ENCODE measurements at places on chromosomes 7 and 10. TPM values are rescaled to one million over a fixed set of nuclear protein-coding genes. Genes with fewer than 3 reads are reported as not detected.

SRPK2 gene
- 48.1 TPM for total RNA-seq

GRCh38 chr7:112006071-112006470 is 200.1 kb downstream of the DOCK4 start:
- no peak overlapping the region for H3K27ac ChIP-seq
- H3K4me3 ChIP-seq, result no peak overlapping the region
- no peak for DNase-seq
- peaks cover 7% of the 10 kb centered on the region for H3K4me1 ChIP-seq
- H3K36me3 ChIP-seq, result no peaks in the 10 kb centered on the region

GPR85 gene
- total RNA-seq, result 0.67 TPM

- no peaks in the 10 kb centered on the region for H3K27me3 ChIP-seq
- no peak overlapping the region for H3K27ac ChIP-seq
- H3K4me1 ChIP-seq, result peaks cover 25% of the 10 kb centered on the region
- no peak for DNase-seq
- no peaks in the 10 kb centered on the region for H3K36me3 ChIP-seq
- no peak overlapping the region for H3K4me3 ChIP-seq
Measured at GRCh38 chr7:137816696-137817320, 30.0 kb downstream of the DGKI start.

- H3K27me3 ChIP-seq, result no peaks in the 10 kb centered on the region
- no peak overlapping the region for H3K27ac ChIP-seq
- no peak overlapping the region for H3K4me3 ChIP-seq
- H3K4me1 ChIP-seq, result peaks cover 7% of the 10 kb centered on the region
Measured at GRCh38 chr7:139871331-139871730, 42.3 kb downstream of the TBXAS1 start.

SLIT1 gene
- under 0.01 TPM for total RNA-seq

- no peaks in the 10 kb centered on the region for H3K4me1 ChIP-seq
- no peak for DNase-seq
- no peaks in the 10 kb centered on the region for H3K36me3 ChIP-seq
- H3K4me3 ChIP-seq, result no peak overlapping the region
Measured at GRCh38 chr10:68832601-68833000, 5.3 kb downstream of the STOX1 start.

DNA sequence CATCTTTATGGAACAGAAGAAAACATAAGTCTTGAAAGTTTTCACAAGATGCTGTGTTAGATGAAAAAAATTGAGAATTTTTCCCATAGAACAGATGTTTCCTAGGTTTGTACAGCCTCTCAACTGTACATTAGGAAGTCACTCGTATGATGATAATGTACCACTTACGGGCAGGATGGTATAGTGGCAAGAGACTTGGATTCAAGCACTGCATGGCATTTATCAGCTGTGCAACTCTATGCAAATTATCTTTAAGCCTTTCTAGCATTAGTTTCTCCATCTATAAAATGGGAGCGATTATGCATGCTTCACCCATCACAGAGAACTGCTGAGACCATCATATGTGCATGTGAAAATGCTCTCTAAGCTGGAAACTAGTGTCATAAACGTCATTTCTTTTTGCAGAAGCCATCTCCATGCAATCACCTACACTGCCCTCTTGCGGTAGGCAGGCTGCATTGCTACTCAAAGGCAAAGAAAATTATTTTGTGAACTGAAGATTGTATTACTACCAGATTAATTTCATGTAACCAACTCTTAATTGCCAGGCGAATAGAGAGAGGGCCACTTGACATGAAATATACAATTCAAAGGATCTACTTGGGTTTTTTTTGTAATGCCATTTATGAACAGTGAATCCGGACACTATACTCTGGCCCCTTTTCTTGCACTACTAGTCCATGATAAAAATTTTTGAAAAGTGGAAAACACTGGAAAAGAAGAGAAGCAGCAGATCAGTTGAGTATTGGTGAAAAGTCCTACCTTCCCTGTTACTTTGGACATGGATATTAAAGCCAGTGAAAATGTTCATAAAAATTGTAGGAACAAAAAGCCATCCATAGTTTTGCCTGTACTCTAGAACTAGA is 102.3 kb downstream of the JAZF1 start:
- peaks cover 8% of the 10 kb centered on the region for H3K4me1 ChIP-seq
- H3K36me3 ChIP-seq, result no peaks in the 10 kb centered on the region
- DNase-seq, result peak; percentile 51
- no peak overlapping the region for H3K27ac ChIP-seq
- H3K27me3 ChIP-seq, result no peaks in the 10 kb centered on the region

- H3K36me3 ChIP-seq, result no peaks in the 10 kb centered on the region
- no peak overlapping the region for H3K27ac ChIP-seq
- no peaks in the 10 kb centered on the region for H3K27me3 ChIP-seq
- no peak for DNase-seq
Measured at GRCh38 chr7:30849565-30849964, 62.1 kb upstream of the AQP1 start.

DNA sequence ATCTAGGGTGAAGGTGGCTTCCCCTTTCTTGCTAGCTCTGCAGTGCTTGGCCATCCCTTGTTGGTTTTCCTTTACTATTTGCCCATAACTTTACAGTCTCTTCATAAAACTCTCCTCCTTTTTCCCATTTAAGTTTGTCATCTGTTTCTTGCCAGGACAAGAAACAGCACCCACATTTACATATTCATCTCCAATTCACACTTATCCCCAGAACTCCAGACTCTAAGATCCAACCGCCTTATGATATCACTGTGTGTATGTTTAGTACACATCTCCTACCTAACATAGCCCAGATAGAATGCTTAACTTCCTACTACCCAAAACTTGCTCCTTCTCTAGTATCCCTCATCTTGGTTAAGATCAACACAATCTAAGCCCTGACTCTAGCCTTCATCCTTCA is 622.2 kb downstream of the KCNMA1 start:
- H3K4me3 ChIP-seq, result no peak overlapping the region
- H3K36me3 ChIP-seq, result no peaks in the 10 kb centered on the region
- no peaks in the 10 kb centered on the region for H3K4me1 ChIP-seq
- no peaks in the 10 kb centered on the region for H3K27me3 ChIP-seq

DNA sequence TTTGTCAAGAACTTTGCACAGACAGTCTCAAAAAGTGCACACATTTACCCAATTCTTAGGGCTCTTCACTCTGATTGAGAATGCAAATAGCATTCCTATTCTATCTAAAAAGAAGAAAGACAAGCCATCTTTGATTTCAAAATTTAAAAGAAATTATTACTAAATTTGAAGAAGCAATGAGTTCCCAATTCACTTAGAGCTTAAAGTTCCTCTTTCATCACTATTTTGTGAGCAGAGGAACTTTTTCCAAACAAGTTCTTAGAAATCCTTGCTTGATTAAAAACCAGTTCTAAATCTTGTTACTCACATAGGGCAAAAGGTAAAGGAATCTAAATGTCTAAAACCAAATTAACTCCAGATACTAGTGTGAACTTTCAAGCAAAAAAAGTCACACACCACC is 56.4 kb downstream of the TBXAS1 start:
- no peak overlapping the region for H3K27ac ChIP-seq
- H3K27me3 ChIP-seq, result no peaks in the 10 kb centered on the region
- no peaks in the 10 kb centered on the region for H3K4me1 ChIP-seq
- no peak overlapping the region for H3K4me3 ChIP-seq
- no peaks in the 10 kb centered on the region for H3K36me3 ChIP-seq

- peak overlapping the region; percentile 94 for H3K27ac ChIP-seq
- DNase-seq, result peak; percentile 29
- peaks cover 16% of the 10 kb centered on the region for H3K36me3 ChIP-seq
- H3K4me1 ChIP-seq, result peaks cover 49% of the 10 kb centered on the region
- no peaks in the 10 kb centered on the region for H3K27me3 ChIP-seq
Measured at GRCh38 chr7:98286701-98287485, 5.4 kb downstream of the BRI3 start.

DNA sequence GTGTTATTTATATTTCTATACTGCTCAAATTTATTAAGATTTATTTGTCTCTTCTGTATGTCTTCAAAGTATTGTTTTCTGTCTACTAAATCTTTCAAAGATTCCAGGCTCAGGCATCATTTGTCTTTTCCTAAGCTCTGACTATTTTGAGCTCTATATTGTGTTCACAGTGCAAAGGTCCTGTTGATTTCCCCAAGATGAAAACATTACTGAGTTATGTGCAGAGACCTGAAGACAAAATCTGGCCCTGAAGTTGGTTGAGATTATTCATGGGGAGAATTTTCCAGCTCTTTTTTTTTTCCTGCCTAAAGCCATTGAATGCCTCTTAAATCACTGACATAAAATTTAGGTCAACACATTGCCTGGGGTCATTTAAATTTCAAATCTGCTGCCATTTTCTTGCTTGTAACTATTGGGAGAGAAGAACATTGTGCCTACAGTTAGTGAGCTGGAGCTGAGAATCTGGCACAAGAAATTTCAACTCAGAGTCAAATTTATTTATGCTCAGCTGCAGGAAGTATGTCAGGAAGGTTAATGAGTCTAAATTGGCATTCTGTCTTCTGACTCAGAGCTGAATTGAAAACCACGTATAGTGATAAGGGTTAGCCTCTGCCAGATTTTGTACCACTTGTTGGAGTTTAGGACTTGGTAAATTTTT is 31.6 kb downstream of the CSTF2T start:
- H3K4me1 ChIP-seq, result no peaks in the 10 kb centered on the region
- no peak overlapping the region for H3K4me3 ChIP-seq
- no peak for DNase-seq
- no peaks in the 10 kb centered on the region for H3K27me3 ChIP-seq
- H3K36me3 ChIP-seq, result no peaks in the 10 kb centered on the region

- DNase-seq, result peak; percentile 27
- H3K27me3 ChIP-seq, result no peaks in the 10 kb centered on the region
- H3K4me1 ChIP-seq, result peaks cover 7% of the 10 kb centered on the region
- no peak overlapping the region for H3K27ac ChIP-seq
Measured at GRCh38 chr7:25894002-25894901, 257.7 kb upstream of the NFE2L3 start.

GRCh38 chr10:21019436-21019835 is 122.3 kb upstream of the NEBL start:
- H3K27ac ChIP-seq, result no peak overlapping the region
- DNase-seq, result no peak
- H3K36me3 ChIP-seq, result no peaks in the 10 kb centered on the region
- no peaks in the 10 kb centered on the region for H3K27me3 ChIP-seq
- no peaks in the 10 kb centered on the region for H3K4me1 ChIP-seq

APBB1IP gene
- 2.0 TPM for total RNA-seq

CYP3A7 gene
- not detected for total RNA-seq

- no peak for DNase-seq
- H3K36me3 ChIP-seq, result no peaks in the 10 kb centered on the region
- H3K27me3 ChIP-seq, result no peaks in the 10 kb centered on the region
- no peak overlapping the region for H3K27ac ChIP-seq
Measured at GRCh38 chr7:2575733-2576340, 17.1 kb downstream of the IQCE start.

DNA sequence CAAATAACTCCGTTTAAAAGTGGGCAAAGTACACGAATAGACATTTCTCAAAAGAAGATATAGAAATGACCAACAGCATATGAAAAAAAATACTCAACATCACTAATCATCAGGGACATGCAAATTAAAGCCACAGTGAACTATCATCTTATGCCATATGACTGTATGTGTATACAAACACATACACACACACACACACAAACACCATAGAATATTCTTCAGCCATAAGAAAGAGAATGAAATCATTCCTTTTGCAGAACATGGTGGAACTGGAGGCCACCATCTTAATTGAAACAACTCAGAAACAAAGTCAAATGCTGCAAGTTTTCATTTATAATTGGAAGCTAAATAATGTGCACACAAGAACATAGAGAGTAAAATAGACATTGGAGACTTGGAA is 1019.4 kb downstream of the KCNMA1 start:
- no peaks in the 10 kb centered on the region for H3K36me3 ChIP-seq
- no peak overlapping the region for H3K27ac ChIP-seq
- no peaks in the 10 kb centered on the region for H3K27me3 ChIP-seq
- no peak overlapping the region for H3K4me3 ChIP-seq
- H3K4me1 ChIP-seq, result no peaks in the 10 kb centered on the region
- DNase-seq, result no peak

- H3K4me3 ChIP-seq, result no peak overlapping the region
- H3K36me3 ChIP-seq, result no peaks in the 10 kb centered on the region
- H3K27me3 ChIP-seq, result peaks cover 7% of the 10 kb centered on the region
- DNase-seq, result no peak
- H3K4me1 ChIP-seq, result peaks cover 6% of the 10 kb centered on the region
- no peak overlapping the region for H3K27ac ChIP-seq
Measured at GRCh38 chr7:100629117-100629716, 12.1 kb downstream of the TFR2 start.

GRCh38 chr7:127891144-127891543 is 140.1 kb downstream of the LRRC4 start:
- no peaks in the 10 kb centered on the region for H3K27me3 ChIP-seq
- no peak overlapping the region for H3K4me3 ChIP-seq
- no peaks in the 10 kb centered on the region for H3K4me1 ChIP-seq
- H3K36me3 ChIP-seq, result peaks cover 9% of the 10 kb centered on the region

DNA sequence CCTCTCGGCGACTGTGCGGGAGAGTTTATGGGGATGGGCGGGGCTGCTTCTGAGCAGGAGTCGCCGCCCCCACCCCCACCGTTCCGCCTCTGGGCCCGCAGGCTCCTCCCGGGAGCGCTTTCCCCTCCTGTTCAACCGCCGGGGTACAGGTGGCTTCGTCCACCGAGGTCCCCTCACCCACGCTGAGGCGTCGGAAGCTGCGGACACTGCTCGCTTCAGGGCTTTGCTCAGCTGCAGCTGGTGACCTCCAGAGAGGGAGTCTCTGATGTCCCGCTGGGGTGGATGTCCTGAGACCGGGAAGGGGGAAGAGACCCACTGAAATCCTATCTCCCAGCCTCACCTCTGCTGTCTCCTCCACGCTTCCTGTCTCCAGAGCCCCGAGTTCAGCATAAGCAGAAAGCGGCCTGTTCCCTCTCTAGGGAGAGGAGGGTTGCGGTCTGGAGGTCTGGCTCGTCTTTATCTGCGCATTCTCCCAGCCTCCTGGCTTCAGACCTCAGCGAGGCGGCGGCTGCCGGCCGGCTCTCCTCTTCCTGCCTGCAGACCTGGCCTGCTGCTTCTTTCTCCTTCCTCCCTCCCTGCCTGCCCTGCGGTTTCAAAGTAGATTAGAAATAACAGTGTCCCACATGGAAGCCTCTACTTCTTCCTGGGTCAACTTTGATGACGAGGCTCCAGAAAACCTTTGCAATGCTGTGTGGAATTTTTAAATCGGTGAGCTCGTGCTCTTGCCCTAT is 1.8 kb downstream of the CYP2E1 start:
- H3K36me3 ChIP-seq, result no peaks in the 10 kb centered on the region
- peaks cover 10% of the 10 kb centered on the region for H3K27me3 ChIP-seq
- peaks cover 14% of the 10 kb centered on the region for H3K4me1 ChIP-seq

- H3K27me3 ChIP-seq, result no peaks in the 10 kb centered on the region
- peaks cover 6% of the 10 kb centered on the region for H3K4me1 ChIP-seq
- no peaks in the 10 kb centered on the region for H3K36me3 ChIP-seq
- DNase-seq, result no peak
- H3K4me3 ChIP-seq, result no peak overlapping the region
- H3K27ac ChIP-seq, result no peak overlapping the region
Measured at GRCh38 chr10:3835770-3836169, 50.8 kb upstream of the KLF6 start.
